ENCODE measurements at places on chromosomes 2 and 18.
A peak's percentile ranks its signal among the peaks of the same experiment; 100 is the strongest.

GRCh38 chr2:141058556-141058955, 1072.3 kb downstream of the LRP1B start:
- DNase-seq = no peak

DNA sequence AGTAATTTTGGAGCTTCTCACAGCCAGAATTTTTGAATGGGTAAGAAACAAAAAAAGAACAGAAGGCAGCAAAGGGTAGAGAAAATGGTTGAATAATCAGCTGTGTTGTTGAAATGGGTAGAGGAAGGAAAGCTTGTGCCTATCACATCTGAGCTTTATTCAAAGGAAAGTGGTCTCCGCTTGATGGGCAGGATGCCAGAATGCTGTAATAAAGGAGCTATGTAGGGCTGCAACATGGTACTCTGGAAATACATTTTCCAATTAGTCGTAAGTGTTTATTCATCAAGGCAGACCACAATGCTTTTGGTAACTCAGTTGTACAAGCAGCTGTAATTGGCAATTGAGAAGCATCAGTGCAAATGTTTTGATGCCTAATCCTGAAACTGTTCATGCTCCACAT, 196.9 kb downstream of the ICOS start:
- no peak for DNase-seq

DNA sequence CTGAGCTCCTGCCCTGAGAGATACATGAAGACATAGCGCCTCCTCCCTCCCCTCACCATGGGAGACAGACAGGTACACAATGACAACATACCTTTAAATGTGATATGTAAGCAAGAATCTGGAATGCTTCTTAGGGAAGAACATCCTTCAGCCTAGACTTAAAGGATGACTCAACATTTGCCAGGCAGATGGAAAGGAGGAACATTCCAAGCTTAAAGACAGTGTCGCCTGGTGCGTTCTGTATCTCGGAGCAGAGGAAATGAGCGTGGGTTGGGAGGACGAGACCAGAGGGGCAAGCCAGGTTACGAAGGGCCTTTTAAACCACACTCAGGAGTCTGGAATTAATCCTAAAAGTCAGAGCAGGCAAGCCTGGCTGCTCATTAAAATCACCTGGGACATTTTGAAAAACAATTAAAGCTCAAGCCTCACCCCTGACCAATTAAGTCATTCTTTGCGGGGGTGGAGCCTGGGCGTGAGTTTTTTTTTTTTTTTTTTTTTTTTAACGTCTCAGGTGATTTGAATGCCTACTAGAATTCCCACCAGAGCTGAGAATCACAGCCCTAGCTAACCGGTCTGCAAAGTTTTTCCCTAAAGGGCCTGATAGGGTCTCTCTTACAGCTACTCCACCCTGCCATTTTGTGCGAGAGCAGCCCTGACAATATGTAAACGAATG, 131.2 kb upstream of the SEC11C start:
- no peak for DNase-seq

DNA sequence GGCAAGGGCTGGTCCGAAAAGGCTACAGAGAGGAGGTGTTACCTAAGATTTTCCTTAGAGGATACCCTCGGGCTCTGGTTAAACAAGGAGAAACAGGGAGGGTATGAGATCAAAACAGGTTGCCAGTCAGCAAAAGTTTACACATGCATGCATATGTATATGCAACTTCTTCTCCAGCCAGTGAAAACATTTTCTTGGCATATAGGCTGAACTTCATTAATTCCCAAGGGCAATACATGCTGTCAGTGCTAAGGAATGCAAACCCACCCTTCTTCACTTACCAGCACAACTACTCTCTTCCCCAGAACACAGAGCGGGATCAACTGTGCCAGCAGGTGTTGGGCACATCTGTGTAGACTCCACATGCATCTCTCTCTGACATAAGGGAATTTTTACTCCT, 176.0 kb downstream of the GFPT1 start:
- DNase-seq = no peak

DNA sequence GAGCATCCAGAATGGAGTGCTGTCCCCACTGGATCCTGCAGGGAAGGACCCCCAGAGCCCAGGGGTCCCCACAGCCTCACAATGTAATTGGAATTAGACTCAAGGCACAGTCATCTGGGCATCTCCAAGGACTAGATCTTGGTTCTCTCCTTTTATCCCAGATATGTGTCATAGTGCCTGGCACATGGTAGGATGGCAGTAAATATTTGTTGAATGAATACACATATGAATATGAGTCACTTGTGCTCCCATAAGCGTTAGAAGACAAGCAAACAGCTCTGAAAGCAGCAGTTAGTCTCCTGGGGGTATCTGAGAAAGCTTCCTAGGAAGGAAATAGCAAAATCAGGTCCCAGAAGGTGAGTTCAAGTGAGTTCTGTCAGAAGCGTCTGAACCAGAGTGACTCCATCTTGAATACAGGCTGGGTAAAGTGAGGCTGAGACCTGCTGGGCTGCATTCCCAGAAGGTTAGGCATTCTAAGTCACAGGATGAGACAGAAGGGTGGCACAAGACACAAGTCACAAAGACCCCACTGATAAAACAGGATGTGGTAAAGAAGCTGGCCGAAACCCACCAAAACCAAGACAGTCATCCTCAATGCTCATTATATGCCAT, 234.1 kb upstream of the ID2 start:
- DNase-seq = no peak

DNA sequence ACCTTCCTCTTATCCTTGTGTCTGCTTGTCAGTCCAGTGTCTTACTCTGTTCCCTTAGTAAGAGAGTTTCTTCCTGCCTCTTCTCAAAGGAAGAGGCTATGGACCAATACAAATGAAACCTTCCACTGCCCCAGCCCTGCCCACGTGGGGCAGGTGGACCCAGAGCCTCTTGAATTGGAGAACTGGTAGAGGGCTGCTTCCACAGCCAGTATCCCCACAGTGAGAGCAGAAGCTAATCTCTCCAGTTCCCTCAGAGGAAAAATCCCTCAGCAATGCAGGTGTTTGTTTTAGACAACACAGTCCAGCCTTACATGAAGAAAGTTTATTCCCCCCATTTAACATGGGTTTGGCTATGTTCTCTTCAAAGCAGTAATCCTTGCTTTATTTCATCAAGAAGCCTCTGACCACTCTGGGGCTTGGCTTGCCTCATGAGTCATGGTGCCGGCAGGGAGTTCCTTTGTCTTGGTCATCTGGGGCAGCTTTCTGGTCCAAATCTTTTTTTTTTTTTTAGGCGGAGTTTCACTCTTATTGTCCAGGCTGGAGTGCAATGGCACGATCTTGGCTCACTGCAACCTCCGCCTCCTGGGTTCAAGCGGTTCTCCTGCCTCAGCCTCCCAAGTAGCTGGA, 6.5 kb upstream of the CYBRD1 start:
- no peak for DNase-seq

GRCh38 chr18:55268628-55269275, 309.5 kb upstream of the CCDC68 start:
- no peak for DNase-seq

GRCh38 chr2:205629091-205629776, 53.1 kb upstream of the NRP2 start:
- DNase-seq = no peak

- DNase-seq = no peak
Measured at GRCh38 chr2:10499911-10500521, 51.9 kb upstream of the ODC1 start.

GRCh38 chr18:69213842-69214241, 186.8 kb upstream of the DOK6 start:
- DNase-seq = no peak

DNA sequence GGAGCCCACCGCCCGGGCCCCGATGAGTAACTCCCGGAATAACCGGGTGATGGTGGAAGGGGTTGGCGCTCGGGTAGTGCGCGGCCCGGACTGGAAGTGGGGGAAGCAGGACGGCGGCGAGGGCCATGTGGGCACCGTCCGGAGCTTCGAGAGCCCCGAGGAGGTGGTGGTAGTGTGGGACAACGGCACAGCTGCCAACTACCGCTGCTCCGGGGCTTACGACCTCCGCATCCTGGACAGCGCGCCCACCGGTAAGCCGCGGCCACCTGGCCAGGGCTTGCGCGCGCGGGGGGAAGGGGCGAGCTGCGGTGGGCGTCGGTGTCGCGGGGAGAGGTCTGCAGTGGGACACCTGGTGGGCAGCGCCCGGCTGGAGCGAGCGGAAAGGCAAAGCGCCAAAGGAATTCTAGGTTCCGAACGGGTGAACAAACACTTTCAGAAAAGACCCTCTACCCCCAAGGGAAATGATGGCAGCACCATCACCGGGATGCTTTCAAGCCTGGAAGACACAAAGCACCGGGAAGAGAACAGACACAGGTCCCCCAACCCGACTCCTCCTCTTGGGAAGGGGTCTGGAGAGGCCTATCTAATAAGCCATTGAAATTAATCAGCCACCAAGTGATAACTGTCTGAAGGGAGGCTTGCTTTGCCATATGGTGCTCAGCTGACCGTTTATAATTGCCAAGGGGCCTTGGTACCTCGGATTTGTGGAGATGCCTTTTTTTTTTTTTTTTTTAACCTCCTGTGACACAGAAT, 1.1 kb downstream of the MIB1 start:
- DNase-seq = peak; percentile 46

GRCh38 chr18:25164848-25165811, 186.8 kb downstream of the ZNF521 start:
- DNase-seq = peak; percentile 4

DNA sequence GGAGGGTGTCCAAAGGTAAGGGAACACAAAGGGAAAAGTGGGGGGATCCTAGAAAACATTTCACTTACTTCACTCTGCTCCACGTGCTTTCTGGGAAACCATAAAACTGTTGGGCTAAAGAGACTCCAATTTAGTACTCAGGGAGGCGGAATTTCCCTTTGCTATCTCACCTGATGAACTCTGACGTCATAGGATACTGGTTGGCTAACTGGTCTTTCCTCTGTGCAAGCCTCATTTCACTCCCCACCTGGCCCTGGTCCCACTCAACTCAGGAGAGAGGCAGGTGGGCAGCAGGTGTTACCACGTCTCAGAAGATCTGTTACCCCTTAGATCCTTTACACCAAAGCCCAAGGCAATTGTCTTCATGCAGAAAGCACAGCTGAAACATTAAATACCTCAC, 51.8 kb upstream of the PMAIP1 start:
- no peak for DNase-seq

- DNase-seq = no peak
Measured at GRCh38 chr2:213923543-213923942, 487.3 kb upstream of the VWC2L start.

- DNase-seq = no peak
Measured at GRCh38 chr2:234257859-234258561, 207.5 kb downstream of the SPP2 start.

GRCh38 chr2:98445683-98446581, 1.3 kb downstream of the INPP4A start:
- DNase-seq = peak; percentile 52

DNA sequence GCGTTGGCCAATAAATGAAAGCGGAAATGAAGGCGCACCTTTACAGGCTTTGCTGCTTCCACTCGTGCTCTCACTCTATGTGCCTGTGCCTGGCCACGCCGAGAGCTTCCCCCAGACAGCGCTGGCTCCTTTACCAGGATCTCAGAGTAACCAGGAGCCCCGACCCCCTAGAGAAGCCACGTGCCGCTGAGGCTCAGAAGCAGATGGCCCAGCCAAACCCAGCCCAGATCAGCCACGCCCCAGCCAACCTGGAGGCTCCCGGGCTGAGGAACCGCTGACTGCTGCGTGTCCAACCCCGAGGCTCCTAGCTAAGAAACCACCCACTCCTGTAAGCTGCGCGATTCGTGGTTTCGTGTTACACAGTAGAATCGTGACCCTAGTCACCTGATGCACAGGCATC, 199.3 kb downstream of the NCK2 start:
- DNase-seq = no peak

DNA sequence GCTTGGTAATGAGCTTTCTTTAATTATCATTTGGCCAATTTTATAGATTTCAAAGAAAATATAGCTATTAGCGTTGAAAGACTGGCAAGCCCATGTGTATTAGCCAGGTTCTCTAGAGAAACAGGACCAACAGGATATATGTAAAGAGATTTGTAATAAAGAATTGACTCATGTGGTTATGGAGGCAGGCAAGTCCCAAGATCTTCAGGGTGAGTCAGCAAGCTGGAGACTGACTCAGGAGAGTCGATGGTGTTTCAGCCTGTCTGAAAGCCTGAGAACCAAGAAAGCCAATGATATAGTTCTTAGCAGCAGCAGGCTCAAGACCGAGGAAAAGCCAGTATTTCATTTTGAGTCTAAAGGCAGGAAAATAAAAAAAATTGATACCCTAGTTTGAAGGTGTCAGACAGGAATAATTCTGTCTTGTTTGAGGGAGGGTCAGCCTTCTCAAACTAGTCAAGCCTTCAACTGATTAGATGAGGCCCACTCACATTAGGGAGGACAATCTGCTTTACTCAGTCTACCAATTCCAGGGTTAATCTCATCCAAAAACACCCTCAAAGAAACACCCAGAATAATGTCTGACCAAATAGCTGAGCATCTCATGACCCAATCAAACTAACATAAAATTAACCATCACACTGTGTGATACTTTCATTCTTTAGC, 78.3 kb upstream of the CRIM1 start:
- no peak for DNase-seq

- DNase-seq = no peak
Measured at GRCh38 chr2:240324312-240325015, 111.0 kb upstream of the GPC1 start.

GRCh38 chr18:44051026-44051425, 629.7 kb upstream of the SETBP1 start:
- no peak for DNase-seq

GRCh38 chr2:173043476-173043875, 32.2 kb upstream of the MAP3K20 start:
- no peak for DNase-seq

DNA sequence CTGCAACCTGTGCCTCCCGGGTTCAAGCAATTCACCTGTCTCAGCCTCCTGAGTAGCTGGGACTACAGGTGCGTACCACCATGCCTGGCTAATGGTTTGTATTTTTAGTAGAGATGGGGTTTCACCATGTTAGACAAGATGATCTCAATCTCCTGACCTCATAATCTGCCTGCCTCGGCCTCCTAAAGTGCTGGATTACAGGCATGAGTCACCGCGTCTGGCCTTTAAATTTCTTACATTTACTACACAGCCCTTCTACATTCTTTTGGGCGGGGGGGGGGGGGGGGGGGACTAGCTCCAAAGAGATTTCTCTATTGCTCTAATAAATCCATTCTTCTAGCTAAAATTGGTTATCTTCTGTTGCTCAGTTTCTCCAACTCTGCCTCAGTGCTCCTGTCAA, 964.9 kb upstream of the ACVR2A start:
- DNase-seq = no peak

- DNase-seq = no peak
Measured at GRCh38 chr2:109001201-109001600, 12.2 kb upstream of the EDAR start.

DNA sequence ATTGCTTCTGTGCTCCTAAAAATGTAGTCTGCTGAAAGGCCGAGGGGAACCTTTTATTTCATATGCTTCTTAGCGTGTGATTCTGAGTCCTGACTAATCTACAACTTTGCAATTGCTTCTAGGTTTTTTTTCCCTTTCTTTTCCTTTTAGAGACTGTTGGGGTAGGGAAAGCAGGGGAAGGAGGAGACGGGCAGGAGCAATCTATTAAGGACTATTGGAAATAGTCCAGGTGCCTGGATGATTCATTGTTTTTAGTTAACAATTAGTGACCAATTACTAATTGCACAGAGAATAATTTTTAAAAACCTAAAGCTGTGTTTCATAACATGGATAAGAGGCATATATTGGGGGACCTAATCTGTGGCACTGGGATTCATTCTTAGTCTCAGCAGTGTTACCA, 49.4 kb upstream of the STON1 start:
- no peak for DNase-seq

Measured in natural killer cell (primary cell).